Hair follicle dermal papilla cell (primary cell): ENCODE measurements at places on chromosomes 12 and 14. TPM values are rescaled to one million over a fixed set of nuclear protein-coding genes. Genes with fewer than 3 reads are reported as not detected.

The CPNE8 gene
- total RNA-seq: 13.1 and 15.1 TPM in 2 replicates

The ART4 gene
- total RNA-seq: not detected in 2 replicates

The OTUB2 gene
- 1.9 and 2.2 TPM in 2 replicates for total RNA-seq

The LMO3 gene
- 2.6 and 7.6 TPM in 2 replicates for total RNA-seq

The RPGRIP1 gene
- not detected in 2 replicates for total RNA-seq

The FIGNL2 gene
- 0.36 and 0.65 TPM in 2 replicates for total RNA-seq

The LPAR5 gene
- 0.12 TPM in 1 of 2 replicates, not detected in the other for total RNA-seq

The PTMS gene
- total RNA-seq: 84.2 and 108 TPM in 2 replicates

The HRK gene
- not detected in 2 replicates for total RNA-seq

The CEP170B gene
- 24.3 and 25.9 TPM in 2 replicates for total RNA-seq

The CCDC175 gene
- total RNA-seq: not detected in 2 replicates

The SAV1 gene
- 26.4 and 37.6 TPM in 2 replicates for total RNA-seq

The PTCSC3 gene
- total RNA-seq: not detected in 2 replicates

The RBM25 gene
- total RNA-seq: 36.2 and 37.5 TPM in 2 replicates

The PRB2 gene
- total RNA-seq: not detected in 2 replicates

The SLC2A14 gene
- 0.16 and 0.24 TPM in 2 replicates for total RNA-seq

The HOXC9 gene
- not detected in 2 replicates for total RNA-seq

The IRAK3 gene
- total RNA-seq: 14.2 and 19.3 TPM in 2 replicates

The PSME1 gene
- total RNA-seq: 114 and 128 TPM in 2 replicates

The KIF5A gene
- 1.8 and 2.7 TPM in 2 replicates for total RNA-seq

The DUSP6 gene
- total RNA-seq: 9.7 and 12.3 TPM in 2 replicates

The TTC6 gene
- total RNA-seq: under 0.01 TPM in 1 of 2 replicates, not detected in the other

The CAPZA3 gene
- not detected in 2 replicates for total RNA-seq

The LMNTD1 gene
- total RNA-seq: 0.16 and 0.85 TPM in 2 replicates

The SLC2A13 gene
- 14.6 and 17.7 TPM in 2 replicates for total RNA-seq

The FLRT2 gene
- 62.5 and 89.0 TPM in 2 replicates for total RNA-seq

The KRT72 gene
- total RNA-seq: not detected in 2 replicates

The NINJ2 gene
- total RNA-seq: 0.36 TPM in 1 of 2 replicates, not detected in the other

The LBHD2 gene
- not detected in 2 replicates for total RNA-seq

The LTBP2 gene
- 308 and 309 TPM in 2 replicates for total RNA-seq

The NRIP2 gene
- total RNA-seq: under 0.01 TPM in 1 of 2 replicates, not detected in the other

The KRT3 gene
- not detected in 2 replicates for total RNA-seq

The GPR135 gene
- total RNA-seq: 4.1 and 4.7 TPM in 2 replicates

The CDK2 gene
- total RNA-seq: 14.1 and 17.7 TPM in 2 replicates

The EXOC5 gene
- 74.6 and 83.1 TPM in 2 replicates for total RNA-seq

The FAM181A gene
- total RNA-seq: not detected in 2 replicates

The PRH2 gene
- total RNA-seq: not detected in 2 replicates

The TAS2R20 gene
- total RNA-seq: 3.3 and 7.5 TPM in 2 replicates

The IL23A gene
- not detected in 2 replicates for total RNA-seq

The GNPTAB gene
- total RNA-seq: 36.0 and 44.2 TPM in 2 replicates

The RNASE9 gene
- total RNA-seq: not detected in 2 replicates

The RNASE4 gene
- 28.3 and 31.6 TPM in 2 replicates for total RNA-seq

The KRT1 gene
- not detected in 2 replicates for total RNA-seq

The NPAS3 gene
- 0.85 and 1.3 TPM in 2 replicates for total RNA-seq
